Right atrium auricular region (tissue), 2 donors: ENCODE measurements at places on chromosomes 7 and 10. TPM values are rescaled to one million over a fixed set of nuclear protein-coding genes. Genes with fewer than 3 reads are reported as not detected.

DNA sequence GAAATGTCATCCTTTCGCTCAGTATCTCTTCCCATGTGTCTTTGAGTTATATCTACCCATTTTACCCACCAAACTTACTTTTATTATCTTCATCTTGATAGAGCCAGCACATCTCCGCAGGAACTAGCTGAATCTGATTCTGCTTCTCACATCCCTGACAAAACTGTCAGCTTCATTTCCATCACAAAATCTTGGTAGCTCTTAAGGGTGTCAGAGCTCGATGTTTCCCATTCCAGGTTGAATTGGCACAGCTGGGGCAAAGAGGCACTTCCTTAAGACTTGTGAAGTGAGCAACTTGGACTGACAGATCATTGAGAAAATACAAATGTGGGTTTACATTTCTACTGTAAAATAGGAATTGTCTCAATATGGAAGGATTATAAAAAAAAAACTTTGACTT lies 434.5 kb downstream of the SUGCT start:
- no peaks in the 10 kb centered on the region for H3K4me1 ChIP-seq
- H3K4me3 ChIP-seq: no peak overlapping the region
- no peaks in the 10 kb centered on the region for H3K36me3 ChIP-seq
- no peak for DNase-seq
- H3K27ac ChIP-seq: no peak overlapping the region

- H3K36me3 ChIP-seq: no peaks in the 10 kb centered on the region
- H3K4me1 ChIP-seq: no peaks in the 10 kb centered on the region
- no peak overlapping the region for H3K27ac ChIP-seq
- H3K4me3 ChIP-seq: no peak overlapping the region
These were observed 85.4 kb upstream of the RHOBTB1 start for GRCh38 chr10:61029411-61029810.

DNA sequence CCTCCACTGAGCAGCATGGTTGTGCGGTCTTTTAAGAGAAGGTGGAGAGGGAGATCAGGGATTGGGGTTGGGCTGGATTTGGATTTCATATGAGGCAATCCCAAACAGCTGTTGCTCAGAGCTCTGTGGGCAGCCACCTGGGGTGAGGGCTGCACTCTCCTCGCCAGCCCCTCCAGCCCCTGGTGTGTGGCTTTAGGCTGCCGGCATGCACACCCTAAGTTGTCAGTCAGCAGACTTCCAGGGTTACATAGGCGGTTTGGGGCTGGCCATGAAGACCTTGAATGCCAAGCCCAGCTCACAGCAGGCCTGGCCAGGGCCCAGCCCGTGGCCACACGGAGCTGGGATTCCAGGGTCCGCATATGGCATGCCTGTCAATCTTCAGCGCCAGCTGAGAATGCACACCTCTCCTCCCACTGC lies 54.8 kb downstream of the ZMIZ1 start:
- peak overlapping the region; percentile 93 for H3K27ac ChIP-seq
- no peak for DNase-seq
- H3K4me3 ChIP-seq: no peak overlapping the region
- no peaks in the 10 kb centered on the region for H3K27me3 ChIP-seq
- H3K36me3 ChIP-seq: peaks cover 54% of the 10 kb centered on the region
- no peaks in the 10 kb centered on the region for H3K4me1 ChIP-seq

- H3K4me3 ChIP-seq: no peak overlapping the region
- peaks cover 19% of the 10 kb centered on the region for H3K4me1 ChIP-seq
- peak; percentile 18 for DNase-seq
- H3K36me3 ChIP-seq: no peaks in the 10 kb centered on the region
These were observed 52.6 kb upstream of the FAM180A start for GRCh38 chr7:135801045-135801693.

- no peaks in the 10 kb centered on the region for H3K27me3 ChIP-seq
- DNase-seq: no peak
- no peaks in the 10 kb centered on the region for H3K4me1 ChIP-seq
- H3K27ac ChIP-seq: no peak overlapping the region
These were observed 226.8 kb downstream of the TCERG1L start for GRCh38 chr10:131084791-131085090.

- no peaks in the 10 kb centered on the region for H3K36me3 ChIP-seq
- no peaks in the 10 kb centered on the region for H3K27me3 ChIP-seq
- H3K4me3 ChIP-seq: no peak overlapping the region
These were observed 202.5 kb downstream of the REEP3 start for GRCh38 chr10:63723741-63724140.

DNA sequence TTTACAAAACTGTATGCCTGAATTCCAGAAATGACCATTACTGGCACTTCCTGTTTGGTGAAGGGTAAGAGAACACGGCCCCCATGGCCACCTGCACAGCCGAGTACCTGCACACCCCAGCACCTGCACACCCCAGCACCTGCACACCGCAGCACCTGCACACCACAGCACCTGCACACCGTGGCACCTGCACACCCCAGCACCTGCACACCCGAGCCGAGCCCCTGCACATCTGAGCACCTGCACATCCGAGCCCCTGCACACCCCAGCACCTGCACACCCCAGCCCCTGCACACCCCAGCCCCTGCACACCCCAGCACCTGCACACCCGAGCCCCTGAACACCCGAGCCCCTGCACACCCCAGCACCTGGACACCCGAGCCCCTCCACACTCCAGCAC lies 243.5 kb downstream of the DNAJB6 start:
- no peaks in the 10 kb centered on the region for H3K4me1 ChIP-seq
- no peak overlapping the region for H3K4me3 ChIP-seq
- H3K27me3 ChIP-seq: no peaks in the 10 kb centered on the region
- no peak overlapping the region for H3K27ac ChIP-seq
- no peaks in the 10 kb centered on the region for H3K36me3 ChIP-seq

GRCh38 chr10:29850371-29850770 lies 209.0 kb downstream of the JCAD start:
- H3K4me3 ChIP-seq: no peak overlapping the region
- H3K4me1 ChIP-seq: no peaks in the 10 kb centered on the region
- no peaks in the 10 kb centered on the region for H3K27me3 ChIP-seq
- H3K36me3 ChIP-seq: no peaks in the 10 kb centered on the region

GRCh38 chr10:106189292-106189691 lies 975.2 kb downstream of the SORCS1 start:
- no peaks in the 10 kb centered on the region for H3K4me1 ChIP-seq
- H3K27ac ChIP-seq: no peak overlapping the region
- DNase-seq: no peak
- H3K4me3 ChIP-seq: no peak overlapping the region
- H3K36me3 ChIP-seq: no peaks in the 10 kb centered on the region
- no peaks in the 10 kb centered on the region for H3K27me3 ChIP-seq

- H3K4me3 ChIP-seq: peak within 1 kb of the TSS; percentile 86
- no peaks in the 10 kb centered on the region for H3K4me1 ChIP-seq
- no peaks in the 10 kb centered on the region for H3K36me3 ChIP-seq
- peak within 1 kb of the TSS; percentile 95 for H3K27ac ChIP-seq
- no peaks in the 10 kb centered on the region for H3K27me3 ChIP-seq
These were observed at the start of gene CDK6 for GRCh38 chr7:92836489-92836999. TSS of gene CDK6 (minus strand) at chr7:92836573. CDS start at chr7:92833323, 3,250 bp downstream.

GRCh38 chr7:121278120-121279021 lies 50.4 kb upstream of the WNT16 start:
- DNase-seq: no peak
- no peak overlapping the region for H3K27ac ChIP-seq
- no peaks in the 10 kb centered on the region for H3K4me1 ChIP-seq
- peaks cover 12% of the 10 kb centered on the region for H3K36me3 ChIP-seq
- no peaks in the 10 kb centered on the region for H3K27me3 ChIP-seq

DNA sequence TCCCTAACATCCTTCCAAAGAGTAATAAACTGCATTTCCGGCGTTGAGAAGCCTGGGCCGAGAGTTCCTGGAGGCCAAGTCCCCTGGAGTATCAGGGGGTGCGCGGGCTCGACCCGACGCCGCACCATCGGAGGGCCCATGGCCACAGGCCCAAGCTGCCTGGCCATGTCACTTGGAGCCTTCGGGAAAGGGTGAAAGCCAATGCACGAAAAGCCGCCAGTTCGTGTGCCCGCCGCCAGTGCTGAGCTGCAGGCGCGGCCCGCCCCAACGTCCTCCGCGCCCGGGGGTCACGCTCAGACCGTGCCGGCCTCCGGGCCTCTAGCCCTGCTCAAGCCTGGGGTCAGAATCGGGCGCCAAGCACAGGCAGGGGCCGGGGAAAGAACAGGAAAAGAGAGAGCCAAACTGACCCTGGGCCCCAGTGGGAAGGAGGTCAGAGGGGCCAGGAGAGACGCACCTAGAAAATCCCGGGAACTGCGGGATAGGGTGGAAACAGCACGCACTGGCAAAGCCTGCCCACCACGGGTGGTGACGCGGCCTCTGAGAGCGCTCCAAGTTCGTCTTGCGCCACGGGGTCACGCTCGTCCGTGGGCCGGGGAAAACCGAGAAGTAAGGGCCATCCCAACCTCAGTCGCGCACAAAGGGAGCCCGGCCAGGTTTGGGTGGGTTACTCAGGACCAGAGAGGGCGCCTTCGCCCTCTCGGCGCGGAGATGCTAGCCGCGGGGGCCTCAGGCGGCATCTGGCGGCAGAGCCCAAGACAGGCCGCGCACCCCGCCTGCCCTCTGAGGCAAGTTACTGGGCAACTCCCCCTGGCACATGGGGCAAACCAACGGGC lies 4.2 kb upstream of the EBF3 start:
- no peak overlapping the region for H3K27ac ChIP-seq
- H3K4me1 ChIP-seq: peaks cover 54% of the 10 kb centered on the region
- no peak overlapping the region for H3K4me3 ChIP-seq
- peaks cover 24% of the 10 kb centered on the region for H3K27me3 ChIP-seq

- H3K4me1 ChIP-seq: peaks cover 39% of the 10 kb centered on the region
- H3K36me3 ChIP-seq: peaks cover 50% of the 10 kb centered on the region
- no peak overlapping the region for H3K27ac ChIP-seq
- H3K4me3 ChIP-seq: no peak overlapping the region
- no peak for DNase-seq
- H3K27me3 ChIP-seq: no peaks in the 10 kb centered on the region
These were observed 32.9 kb upstream of the CRYGN start for GRCh38 chr7:151472644-151473380.

DNA sequence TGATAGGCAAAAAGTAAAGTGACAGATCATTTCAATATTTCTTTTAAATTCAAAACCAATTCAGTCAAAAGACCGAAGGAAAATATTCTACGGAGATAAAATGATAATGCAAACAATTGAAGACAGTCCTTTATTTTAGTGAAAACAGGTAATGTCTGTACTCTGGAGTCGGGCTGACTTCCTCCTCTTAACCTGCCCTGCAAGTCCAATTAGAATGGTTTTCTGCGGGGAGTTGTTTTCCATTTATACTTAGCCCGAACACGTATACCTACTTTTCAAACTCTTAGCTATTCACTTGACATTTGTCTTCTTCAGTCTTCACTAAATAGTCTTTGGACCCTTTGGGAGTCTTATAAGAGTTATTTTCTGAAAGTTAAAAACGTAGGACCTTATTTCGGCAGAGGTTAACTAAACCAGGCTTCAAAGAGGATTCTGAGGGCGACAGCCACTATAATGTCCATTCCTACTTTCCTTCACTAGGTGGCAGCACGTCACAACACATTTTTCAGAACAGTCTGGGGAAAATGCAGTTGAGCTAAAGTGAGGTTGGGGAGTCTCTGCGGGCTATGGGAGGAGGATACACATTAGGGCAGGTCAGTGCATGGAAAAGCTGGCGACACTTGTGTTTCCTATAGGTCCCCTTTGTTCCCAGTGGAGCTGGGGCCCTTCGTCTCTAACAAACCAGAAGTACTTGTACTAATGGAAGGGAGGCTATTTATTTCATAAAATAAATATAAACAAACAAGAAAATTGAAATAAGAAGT lies 472.0 kb downstream of the KCNMA1 start:
- no peaks in the 10 kb centered on the region for H3K36me3 ChIP-seq
- H3K27ac ChIP-seq: no peak overlapping the region
- no peak for DNase-seq
- H3K4me3 ChIP-seq: no peak overlapping the region

DNA sequence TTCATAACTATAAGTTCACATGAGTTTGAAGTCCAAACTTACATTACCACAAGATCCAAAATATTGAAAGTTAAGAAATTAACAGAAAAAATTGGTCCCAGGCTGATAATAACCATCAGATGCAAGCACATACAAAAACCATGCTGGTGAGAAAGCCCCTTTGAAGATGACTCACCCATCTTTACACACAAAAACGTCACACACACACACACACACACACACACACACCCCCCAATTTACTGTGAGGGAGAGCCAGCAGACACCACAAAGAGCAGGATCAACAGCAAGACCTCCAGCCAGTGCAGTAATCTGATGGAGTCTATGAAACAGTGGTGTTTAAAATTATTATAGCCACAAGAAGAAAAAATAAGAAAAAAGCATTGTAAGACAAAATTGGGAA lies 50.1 kb upstream of the DRGX start:
- no peaks in the 10 kb centered on the region for H3K36me3 ChIP-seq
- no peak for DNase-seq
- H3K27me3 ChIP-seq: no peaks in the 10 kb centered on the region
- H3K27ac ChIP-seq: no peak overlapping the region
- H3K4me1 ChIP-seq: no peaks in the 10 kb centered on the region

- peaks cover 11% of the 10 kb centered on the region for H3K4me1 ChIP-seq
- no peak overlapping the region for H3K4me3 ChIP-seq
- peaks cover 38% of the 10 kb centered on the region for H3K36me3 ChIP-seq
- no peak for DNase-seq
These were observed 185.6 kb downstream of the ANK3 start for GRCh38 chr10:60203993-60204618.

- no peak for DNase-seq
- no peak overlapping the region for H3K4me3 ChIP-seq
- H3K27ac ChIP-seq: no peak overlapping the region
- H3K36me3 ChIP-seq: no peaks in the 10 kb centered on the region
These were observed 61.7 kb upstream of the KCNIP2 start for GRCh38 chr10:101905251-101905650.

DNA sequence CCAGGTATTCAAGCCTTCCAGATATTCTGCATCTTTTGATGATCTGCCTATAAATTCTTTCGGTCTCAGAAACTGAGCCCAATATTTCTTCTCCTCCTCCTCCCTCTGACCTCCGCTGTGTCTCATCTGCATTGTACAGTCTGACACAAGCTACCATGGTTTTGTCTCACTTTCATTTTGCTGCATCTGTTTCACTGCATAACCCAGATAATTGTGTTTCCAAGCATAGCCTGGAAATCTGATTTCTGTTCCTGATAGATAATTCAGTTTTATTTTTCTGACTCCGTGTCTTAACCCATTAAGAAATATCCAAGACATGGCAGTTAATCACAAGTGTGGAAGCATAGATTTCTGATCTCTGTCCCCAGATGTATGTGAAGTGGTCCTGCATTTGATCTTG lies 374.2 kb upstream of the SEMA3A start:
- no peak overlapping the region for H3K27ac ChIP-seq
- H3K4me1 ChIP-seq: no peaks in the 10 kb centered on the region
- DNase-seq: no peak
- H3K36me3 ChIP-seq: no peaks in the 10 kb centered on the region

DNA sequence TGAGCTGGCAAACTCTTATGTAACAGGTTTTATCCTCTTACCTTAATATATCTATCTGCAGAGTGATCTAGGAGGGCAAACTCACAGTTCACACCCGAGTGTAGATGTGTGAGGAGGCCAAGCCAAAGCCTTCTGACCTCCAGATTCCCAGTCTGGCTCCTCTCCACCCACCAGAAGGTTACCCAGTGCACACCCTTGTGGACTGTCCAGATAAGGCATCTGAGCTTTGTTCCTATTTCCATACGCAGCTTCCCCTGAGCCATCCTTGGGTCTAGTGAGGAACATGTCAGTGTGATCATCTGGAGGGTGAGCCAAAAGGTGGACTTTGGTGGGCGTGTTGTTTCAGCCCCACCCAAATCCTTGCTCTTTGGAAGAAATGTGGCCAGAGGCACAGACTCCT lies 203.0 kb upstream of the MEOX2 start:
- H3K27me3 ChIP-seq: no peaks in the 10 kb centered on the region
- DNase-seq: no peak
- no peaks in the 10 kb centered on the region for H3K4me1 ChIP-seq
- H3K36me3 ChIP-seq: no peaks in the 10 kb centered on the region
- H3K27ac ChIP-seq: no peak overlapping the region

The CDC14C gene
- total RNA-seq: not detected

The PRPS1L1 gene
- not detected for total RNA-seq

The STEAP4 gene
- total RNA-seq: 9.6 TPM

The PRKAR1B gene
- 15.9 TPM for total RNA-seq

The CLIP2 gene
- total RNA-seq: 9.5 TPM

The CCDC3 gene
- total RNA-seq: 10.0 TPM

The AKR1B1 gene
- total RNA-seq: 69.1 TPM
